ENCODE measurements at places on chromosomes 7 and 10.

DNA sequence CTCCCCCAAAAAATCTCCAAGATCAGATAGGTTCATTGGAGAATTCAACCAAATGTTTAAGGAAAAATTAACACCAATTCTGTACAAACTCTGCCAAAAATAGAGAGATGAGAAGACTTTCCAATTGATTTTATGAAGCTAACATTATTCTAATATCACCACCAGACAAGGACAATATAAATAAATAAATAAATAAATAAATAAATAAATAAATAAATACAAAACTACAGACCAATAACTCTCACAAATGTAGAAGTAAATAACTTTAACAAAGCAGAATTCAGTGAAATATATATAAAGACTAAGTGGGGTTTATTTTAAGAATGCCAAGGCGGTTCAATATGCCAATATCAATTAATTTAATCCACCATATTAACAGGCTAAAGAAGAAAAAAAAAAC is 425.9 kb upstream of the GHITM start:
- DNase-seq: no peak

DNA sequence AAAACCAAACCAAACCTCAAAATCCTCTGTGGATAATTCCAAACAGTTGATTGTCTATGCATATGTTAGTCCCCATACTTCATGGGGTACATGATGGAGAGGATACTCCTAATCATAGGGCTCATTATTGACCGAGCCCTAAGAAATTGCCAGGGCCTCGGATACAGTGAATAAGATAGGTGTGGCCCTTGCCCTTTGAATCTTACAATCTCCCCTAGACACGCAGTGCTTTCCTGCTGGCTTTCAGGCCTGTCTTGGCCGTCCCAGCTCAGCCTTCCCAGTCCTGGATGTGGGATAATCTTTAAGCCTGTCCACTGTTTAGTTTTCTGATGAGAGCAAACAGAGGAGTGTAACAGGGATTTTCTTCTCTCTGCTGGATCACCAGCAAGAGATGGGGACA is 161.8 kb downstream of the TMEM178B start:
- no peak for DNase-seq

GRCh38 chr10:9613338-9614075 is 1404.2 kb upstream of the CELF2 start:
- DNase-seq: no peak

DNA sequence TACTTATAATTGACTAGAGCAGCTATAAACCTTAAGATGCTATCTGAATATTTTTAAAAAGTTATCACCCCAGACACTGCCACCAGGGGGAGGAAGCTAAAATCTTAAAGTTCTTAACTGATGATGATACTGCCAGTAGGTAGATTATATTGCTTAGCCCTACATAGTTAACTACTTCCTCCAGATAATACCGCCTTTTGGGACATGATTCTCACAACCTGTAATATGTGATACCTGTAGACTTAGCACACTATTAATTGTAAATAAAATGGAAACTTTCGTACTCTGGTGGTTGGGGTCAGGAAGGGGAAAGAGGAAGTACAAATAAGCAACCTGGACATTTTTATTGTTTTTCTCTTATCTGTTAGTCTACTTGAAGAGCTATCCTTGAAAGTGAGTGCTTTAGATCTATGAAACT is 268.9 kb downstream of the ADK start:
- DNase-seq: peak; percentile 34

- DNase-seq: peak; percentile 87
Measured at GRCh38 chr10:117174439-117175214, 22.7 kb upstream of the KCNK18 start.

Data from activated naive CD4-positive, alpha-beta T cell treated with anti-CD3 and anti-CD28 coated beads, Interleukin-2, amount 50 U/mL, for 16 hours (primary cell).